Activated naive CD4-positive, alpha-beta T cell (primary cell): ENCODE measurements at places on chromosomes 6 and 20.

DNA sequence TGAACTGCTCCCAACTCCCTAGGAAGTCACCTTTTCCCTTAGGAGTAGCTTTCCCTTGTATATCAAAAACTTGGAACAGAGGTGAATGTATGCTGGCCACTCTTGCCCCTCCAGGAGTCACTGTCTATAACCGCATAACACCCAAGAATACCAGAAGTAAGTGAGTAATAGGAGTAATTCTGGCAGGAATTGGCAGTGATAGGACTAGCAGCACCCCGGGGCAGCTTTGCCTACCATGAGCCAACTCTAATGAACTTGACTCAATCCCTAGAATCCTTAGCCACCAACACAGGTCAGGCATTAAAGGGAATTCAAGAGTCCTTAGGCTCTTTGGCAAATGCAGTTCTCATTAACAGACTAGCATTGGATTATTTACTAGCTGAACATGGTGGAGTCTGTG lies 28.8 kb upstream of the CD164 start:
- DNase-seq, result no peak

DNA sequence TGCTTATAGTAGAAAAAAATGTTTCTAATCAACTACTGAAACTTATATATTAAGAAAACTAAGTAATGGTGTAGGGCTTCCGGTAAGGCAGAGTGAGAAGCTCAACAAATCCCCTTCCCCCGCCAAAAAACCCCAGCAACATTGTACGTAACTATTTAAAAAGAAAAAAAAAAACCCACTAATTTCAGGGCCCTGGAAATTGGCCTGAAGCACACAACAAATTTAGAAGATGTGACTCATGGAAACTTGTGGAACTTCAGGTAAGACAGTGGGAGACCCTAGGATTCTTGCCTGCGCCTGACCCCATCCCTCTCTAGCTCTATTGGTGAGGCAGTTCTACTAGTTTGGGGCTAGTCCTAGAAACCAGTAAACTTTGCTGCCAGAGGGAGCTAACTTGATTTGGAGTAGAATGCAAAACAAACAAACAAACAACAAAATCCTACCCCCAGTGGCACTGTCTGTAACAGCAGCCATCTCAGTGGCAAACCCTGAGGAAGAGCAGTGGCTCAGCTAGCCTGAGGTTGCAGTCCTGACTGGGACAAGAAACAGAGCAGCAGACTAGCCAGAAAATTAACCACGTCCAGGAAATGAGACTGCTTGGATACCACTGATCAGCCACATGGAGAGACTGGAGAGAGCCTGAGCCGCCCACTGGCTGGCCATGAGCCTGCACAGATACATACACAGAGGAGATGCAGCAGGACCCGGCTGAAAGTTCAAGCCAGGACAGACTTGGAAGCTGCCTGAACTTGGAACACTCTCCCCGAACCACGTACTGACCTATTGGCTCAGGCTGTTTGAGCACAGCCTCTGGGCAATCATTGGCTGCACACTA lies 135.1 kb downstream of the TBXT start:
- no peak for DNase-seq

- DNase-seq, result no peak
Observed at GRCh38 chr6:8536122-8536521, 100.8 kb upstream of the SLC35B3 start.

- no peak for DNase-seq
Observed at GRCh38 chr6:137958811-137959565, 91.9 kb downstream of the TNFAIP3 start.

DNA sequence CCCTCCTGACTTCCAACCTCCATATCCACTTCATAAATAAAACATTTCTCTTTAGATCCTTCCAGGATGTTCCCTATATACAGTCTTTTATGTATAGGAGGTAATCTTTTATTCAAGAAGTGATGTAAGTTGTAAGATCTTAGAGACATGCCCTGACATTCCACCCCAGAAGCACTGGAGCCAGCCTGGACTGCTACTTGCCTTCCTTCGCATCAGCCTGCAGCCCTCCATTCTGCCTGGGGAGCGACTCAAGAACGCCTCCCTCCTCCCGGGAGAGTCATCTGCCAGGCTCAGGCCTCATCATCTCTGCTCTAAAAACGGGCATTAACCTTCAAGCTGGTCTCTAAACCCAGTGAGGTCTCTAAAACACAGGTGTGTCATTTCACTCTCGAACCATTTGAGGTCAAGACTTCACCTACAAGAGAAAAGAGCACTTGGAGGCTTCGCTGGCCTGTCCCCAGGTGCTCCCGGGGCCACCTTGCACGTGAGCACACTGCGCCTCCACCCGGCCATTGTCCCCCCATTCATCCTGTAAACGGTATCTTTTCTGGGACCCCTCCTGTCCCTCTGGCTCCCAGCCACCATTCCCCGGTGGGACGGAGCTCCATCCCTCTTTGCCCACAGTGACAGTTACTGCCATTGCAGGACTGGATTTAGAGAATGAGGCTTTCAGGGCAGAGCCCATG lies 107.5 kb upstream of the PDE10A start:
- no peak for DNase-seq

DNA sequence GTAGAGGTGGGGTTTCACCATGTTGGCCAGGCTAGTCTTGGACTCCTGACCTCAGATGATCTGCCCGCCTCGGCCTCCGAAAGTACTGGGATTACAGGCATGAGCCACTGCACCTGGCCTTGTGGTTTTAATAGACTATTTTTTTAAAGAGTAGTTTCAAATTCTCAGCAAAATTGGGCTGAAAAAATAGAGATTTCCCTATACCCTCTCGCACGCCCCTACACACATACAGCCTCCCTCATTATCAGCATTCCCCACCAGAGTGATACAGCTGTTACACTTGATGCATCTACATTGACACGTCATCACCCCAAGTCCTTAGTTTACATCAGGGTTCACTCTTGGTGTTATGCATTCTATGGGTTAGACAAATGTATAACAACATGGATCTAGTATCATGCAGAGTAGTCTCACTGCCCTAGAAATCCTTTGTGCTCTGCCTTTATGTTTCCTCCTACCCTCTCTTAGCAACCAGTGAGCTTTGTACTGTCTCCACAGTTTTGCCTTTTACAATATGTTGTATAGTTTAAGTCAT lies 103.6 kb downstream of the CDYL start:
- no peak for DNase-seq
